ENCODE measurements at places on chromosomes 2 and 18.

- no peak for DNase-seq
These were observed 388.1 kb downstream of the PTPRM start for GRCh38 chr18:7955175-7955574.

GRCh38 chr2:99832926-99833325 lies 309.5 kb downstream of the AFF3 start:
- no peak for DNase-seq

DNA sequence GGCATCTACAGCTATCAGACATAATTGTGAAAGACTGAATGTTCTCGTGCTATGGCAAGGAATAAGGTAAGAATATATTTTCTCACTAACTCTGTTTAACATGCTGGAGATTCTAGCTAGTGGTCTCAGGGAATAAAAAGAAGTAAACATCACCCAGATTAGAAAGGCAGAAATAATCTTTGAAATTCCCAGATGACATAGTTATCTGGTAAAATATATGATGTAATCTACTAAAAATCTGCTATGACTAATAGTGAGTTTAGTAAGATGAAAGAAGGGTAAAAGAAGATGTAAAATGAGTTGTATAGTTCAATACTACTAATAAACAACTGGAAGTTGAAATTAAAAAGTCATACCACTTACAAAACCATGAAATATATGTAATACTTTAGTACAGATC lies 134.2 kb downstream of the DSC3 start:
- DNase-seq: no peak

DNA sequence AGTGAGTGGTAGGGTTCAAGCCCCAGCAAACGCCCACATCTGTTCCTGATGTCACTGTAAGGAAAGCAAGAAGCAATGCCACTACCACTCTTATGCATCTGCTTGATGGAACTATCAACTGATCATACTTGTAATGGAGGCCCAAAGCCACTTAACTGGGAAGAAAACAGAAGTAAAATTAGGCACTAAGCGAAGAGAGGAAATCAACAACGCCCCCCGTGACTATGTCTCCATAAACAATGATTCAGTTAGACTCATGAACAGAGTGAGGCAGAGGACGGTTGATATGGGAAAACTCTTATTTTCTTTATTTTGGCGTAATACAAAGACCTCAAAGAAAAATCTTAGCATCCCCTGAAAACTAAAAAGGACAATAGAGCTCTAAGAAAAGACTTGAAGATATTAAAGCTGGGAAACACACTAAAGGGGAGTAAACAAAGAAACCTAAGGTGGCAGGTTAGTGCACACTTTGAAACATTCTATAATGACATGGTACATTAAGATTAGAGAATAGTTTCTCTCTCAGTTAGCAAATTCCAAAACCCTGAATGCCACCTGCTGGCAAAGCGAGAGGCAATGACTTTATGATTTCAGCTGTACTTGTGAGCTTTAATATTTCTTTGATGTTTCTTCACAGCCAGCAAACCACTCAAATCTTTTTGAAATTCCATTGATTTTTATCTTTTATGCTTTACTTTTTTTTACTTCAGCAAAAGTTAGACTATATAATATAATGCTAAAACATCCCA lies 86.5 kb downstream of the LRP2 start:
- DNase-seq: no peak

DNA sequence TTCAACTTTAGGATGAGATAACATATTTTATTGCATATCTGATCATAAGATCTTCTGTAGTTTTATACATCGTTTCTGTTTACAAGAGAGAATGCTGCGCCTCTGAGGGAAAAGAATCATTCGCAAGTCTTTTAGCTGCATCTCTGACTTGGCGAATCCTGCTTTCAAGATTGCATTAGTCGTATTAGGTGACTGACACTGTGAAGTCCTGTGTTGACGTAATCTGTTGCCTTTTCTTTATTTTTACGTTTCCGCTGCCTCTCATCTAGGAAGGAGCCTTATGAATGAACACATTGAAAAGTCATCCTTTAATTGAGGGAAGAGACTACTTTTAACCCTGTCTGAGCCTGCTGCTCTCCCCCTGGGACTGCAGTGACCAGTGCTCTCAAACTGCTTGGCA lies 101.5 kb downstream of the LDLRAD4 start:
- no peak for DNase-seq

DNA sequence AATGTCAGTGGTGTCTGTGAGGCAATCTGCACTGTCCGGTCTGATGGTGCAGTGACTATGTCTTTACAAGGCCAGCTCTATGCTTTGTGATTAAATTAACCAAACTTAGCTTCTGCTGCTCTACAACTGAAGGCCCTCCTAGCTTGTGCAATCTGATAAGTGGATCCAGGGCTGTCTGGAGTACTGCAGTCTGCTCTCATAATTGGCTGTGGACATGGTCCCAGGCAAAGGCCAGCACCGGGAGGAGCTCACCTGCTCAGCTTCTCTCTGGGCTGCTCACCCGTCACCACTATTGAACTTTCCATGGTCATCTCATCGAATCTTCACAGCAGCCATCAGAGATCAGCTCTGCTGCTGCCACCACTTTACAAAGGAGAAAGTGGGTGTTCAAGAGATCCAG lies 13.0 kb upstream of the APCDD1 start:
- DNase-seq: no peak

- DNase-seq: no peak
These were observed 1.0 kb downstream of the DNPEP start for GRCh38 chr2:219386532-219387280.

DNA sequence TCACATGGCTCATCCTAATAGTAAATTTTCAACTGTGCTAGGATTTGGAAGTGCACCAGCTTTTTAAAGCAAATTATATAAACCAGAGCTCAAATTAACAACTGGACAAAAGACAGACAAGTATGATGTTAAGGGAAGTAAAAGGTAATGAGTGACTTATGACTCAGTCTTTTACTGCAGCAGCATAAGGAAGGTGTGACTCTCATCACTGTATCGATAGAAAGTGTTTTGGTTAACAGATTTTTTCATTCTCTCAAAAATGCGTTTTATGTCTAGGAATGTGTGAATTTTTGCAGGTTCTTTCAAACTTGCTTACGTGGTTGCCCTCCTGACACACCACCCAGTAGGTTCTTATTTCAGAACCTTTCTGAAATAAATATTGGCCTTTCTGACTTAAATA lies 244.2 kb upstream of the BOD1L2 start:
- no peak for DNase-seq

GRCh38 chr2:109486711-109487535 lies 126.8 kb downstream of the SEPTIN10 start:
- peak; percentile 88 for DNase-seq

DNA sequence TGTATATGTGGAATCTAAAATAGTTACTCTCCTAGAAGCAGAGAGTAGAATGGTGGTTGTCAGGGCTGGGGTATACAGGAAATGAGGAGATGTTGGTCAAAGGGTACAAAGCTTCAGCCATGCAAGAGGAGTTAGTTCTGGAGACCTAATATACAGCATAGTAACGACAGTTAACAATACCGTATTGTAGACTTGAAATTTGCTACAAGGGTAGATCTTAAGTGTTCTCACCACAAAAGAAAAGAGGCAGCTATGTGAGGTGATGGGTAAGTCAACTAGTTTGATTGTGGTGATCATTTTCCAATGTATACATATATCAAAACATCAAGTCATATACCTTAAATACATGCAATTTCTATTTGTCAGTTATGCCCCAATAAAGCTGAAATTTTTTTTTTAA lies 98.2 kb upstream of the CYP1B1 start:
- DNase-seq: no peak

- DNase-seq: no peak
These were observed 75.6 kb upstream of the UXS1 start for GRCh38 chr2:106269591-106270291.

- DNase-seq: no peak
These were observed 105.9 kb downstream of the PXDN start for GRCh38 chr2:1638281-1638860.

- DNase-seq: peak; percentile 86
These were observed 92.6 kb downstream of the ACTR2 start for GRCh38 chr2:65320042-65320725.

DNA sequence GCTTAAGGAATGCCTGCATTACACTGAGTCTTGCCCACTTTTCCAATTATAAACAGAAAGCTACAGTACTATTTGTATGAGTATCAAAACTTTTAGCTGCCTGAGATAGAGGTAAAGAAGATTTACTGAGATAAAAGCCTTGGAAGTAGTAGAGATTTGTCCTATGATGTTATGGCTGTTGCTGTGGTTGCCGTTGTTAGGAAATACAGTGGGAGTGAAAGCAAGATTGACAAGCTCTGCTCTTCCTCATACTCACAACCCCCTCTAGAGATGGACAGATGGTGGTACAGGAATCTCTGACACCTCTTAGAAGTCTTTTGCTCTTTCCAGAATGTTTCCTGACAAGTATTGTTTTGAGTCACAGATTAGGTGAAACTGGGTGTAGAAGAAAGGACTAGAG lies 242.5 kb downstream of the RPIA start:
- DNase-seq: no peak

DNA sequence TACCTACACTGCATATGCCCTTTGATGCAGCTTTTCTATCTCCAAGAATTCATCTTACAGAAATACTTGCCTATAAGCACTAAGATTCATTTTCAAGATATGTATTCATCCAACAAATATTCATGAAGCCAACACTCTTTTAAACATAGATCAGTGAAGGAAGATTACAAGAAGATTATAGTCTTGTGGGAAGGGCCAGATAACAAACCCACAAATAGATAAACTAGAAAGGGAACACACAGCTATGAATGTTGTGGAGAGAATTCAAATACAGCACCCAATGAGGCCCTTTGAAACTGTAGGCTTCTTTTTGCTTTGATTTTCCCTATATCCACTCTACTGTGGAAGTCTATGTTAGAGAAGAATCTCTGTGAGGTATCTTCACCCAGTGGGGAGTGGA lies 186.7 kb upstream of the RBMS1 start:
- DNase-seq: no peak

GRCh38 chr2:57443973-57444521 lies 602.6 kb upstream of the VRK2 start:
- no peak for DNase-seq

GRCh38 chr18:45458033-45458432 lies 157.2 kb upstream of the SLC14A2 start:
- no peak for DNase-seq

DNA sequence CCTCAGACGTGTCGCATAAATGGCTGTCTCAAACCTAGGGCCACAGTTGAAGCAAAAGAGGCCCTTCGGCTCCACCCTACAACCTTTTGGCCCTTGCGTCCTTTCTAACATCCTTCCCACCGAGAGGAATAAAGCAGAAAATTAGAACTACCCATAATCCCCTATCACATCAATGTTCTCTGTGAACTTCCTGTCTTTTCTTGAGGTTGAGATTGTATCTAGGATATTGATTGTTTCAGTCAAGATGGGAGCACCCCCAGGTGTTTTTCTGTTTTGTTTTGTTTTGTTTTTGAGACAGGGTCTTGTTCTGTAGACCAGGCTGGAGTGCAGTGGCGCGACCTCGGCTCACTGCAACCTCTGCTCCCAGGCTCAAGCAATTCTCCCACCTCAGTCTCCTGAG lies 23.6 kb downstream of the INPP5D start:
- no peak for DNase-seq

- DNase-seq: peak; percentile 50
These were observed 208.2 kb downstream of the SLC8A1 start for GRCh38 chr2:40243581-40244187.

DNA sequence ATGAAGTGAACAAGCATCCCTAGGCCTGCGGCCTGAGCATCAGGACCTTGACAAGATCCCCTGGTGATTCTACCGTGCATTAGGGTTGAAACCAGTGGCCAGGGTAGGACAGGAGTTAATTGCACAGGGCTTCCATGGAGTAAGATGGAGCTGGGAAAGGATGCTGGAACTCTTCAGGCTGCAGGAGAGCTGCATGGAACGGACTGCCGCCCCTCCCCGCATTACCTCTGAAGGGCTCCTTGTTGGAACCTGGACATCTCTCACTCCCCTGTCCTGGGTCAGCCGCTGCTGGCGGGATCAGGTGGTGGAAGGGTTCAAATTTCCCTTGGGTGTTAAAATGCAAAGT lies 156.6 kb upstream of the ID2 start:
- DNase-seq: no peak

- no peak for DNase-seq
These were observed 4.2 kb upstream of the PAX8 start for GRCh38 chr2:113282747-113283533.

GRCh38 chr2:21026479-21027282 lies 17.2 kb downstream of the APOB start:
- DNase-seq: no peak

DNA sequence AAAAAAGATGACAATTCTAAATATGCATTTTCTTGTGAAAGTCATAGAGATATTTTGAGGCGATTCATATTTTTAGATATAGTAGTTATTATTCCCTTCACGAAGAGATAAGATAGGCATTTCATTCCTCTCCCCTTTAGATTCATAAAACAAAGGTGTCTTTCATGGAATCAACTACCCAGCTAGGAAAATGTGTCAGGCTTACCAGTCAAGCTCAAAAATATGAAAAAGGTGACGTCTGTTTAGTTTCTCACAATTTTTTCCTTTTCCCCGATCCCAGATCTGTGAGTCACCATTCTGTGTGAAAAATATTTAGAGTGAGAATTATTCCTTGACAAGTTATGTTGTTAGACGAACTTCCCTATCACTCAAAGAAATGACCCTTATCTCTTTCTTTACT lies 95.4 kb upstream of the FN1 start:
- DNase-seq: peak; percentile 22

DNA sequence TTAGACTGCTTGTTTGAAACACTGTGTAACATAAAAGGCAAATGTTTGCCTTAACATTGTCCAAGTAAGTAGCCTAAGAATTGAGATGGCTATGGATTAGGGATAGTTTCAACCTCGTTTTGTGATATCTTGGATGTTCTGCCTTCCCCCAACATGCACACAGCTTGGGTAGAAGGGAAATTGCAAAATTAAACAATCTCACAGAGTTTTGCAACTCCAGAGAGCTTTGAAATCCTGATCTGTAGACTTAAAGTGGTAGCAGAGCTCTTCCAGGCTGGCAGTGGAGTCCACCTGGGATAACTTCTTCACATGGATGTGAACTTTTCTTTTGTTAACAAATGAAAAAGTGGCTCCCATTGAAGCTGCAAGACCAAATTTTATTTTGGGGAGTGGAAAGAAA lies 59.6 kb downstream of the CHRNA1 start:
- no peak for DNase-seq

DNA sequence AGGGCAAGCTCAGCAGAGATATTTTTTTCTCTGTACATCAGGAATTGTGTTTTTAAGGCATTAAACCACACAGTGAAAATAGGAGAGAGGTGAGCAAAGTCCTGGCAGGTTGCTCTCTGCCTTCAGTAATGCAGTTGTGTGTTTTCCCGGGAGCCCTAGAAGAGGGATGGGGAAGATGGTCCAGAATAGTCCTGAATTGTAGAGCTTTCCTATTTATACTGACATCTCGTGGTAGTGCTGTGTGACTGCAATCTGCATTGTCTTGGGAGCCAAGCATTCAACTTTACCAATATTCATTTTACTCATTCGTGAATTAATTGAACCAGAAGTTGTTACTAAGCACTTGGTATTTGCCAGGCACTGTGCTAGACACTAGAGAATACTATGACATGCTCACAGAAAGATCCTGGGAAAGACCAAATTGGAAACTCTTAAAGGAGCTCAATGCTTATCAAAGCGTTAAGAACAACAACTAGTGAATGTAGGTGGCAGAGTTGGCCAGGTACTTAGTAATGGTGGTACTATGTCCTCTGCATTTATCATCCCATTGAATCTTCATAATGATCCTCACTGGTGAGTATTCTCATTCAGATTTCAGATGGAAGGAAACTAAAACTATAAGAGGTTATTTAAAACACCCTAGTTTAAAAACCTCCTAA lies 214.6 kb downstream of the TRIB2 start:
- DNase-seq: peak; percentile 77

GRCh38 chr18:59008302-59008974 lies 131.2 kb upstream of the SEC11C start:
- DNase-seq: no peak

GRCh38 chr2:233656443-233656842 lies 15.3 kb upstream of the UGT1A9 start:
- DNase-seq: no peak
